ENCODE measurements at places on chromosomes 7 and 10.

DNA sequence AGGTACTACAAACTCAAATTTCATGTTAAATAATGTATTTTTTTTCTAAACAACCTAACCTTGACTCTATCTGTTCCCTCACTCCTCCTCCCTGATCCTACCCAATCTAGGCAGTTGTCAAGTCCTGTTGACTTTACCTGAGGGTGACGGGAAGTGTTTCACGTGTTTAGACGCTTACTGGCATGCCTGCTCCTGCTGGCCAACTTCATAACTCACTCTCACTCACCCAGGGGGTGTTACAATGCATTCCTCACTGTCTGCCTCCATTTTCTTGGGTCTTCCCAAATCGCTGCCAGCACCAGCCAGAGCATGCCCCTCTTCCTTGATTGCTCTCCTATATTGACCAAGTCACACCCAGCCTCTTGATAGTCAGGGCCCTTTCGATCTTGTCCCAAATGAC is 28.3 kb downstream of the CRCP start:
- no peak for DNase-seq

DNA sequence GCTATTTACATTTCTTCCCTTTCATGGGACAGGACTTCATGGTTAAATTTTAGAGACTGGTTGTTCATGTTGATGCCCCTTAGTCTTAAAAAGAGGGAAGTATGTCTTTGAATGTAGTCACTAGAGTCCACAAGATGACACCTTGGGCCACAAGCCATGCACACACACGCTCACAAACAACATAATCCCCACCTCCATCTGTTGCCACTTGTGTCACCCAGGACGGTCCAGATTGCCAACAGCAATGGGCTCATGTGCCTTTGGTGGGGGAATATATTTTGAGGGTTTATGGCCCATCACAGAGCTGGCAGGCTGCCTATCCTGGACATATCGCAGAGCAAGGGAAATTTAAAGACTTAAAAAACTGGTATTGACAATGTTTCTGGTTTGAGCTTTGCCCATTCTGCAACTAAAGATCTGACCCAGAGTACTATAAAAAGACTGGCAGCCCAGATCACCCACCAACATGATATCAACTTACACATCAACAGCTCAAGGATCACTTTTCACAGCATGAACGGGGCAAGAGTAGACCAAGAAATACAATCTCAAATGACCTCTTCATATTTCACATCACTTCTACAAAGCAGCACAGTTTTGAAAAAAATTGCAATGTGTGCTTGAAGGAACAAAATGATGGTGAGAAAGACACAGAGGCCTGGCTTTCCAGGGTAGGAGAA is 50.5 kb downstream of the STRA8 start:
- DNase-seq = no peak

GRCh38 chr7:157690833-157691585 is 354.2 kb downstream of the DNAJB6 start:
- peak; percentile 74 for DNase-seq

- no peak for DNase-seq
Measured at GRCh38 chr7:93314449-93314848, 82.3 kb downstream of the VPS50 start.

DNA sequence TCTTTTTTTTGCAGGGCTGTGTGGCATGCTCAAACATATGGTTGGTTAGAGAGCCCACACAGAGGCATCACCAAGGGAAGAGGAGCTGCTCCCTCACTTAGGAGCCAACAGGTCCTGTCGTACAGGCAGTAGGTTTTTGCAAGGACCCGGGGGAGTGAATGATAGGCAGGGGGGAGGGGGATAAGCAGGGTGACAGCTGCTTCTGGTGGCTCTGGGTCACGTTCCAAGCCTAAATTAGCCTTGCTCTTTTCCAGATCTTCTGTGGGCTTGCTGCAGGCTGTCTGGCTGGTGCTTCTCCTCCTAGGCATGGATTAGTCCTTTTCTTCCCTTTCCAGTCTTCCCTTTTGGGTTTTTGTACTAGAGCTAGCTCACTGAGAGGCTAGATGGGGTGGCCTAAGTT is 117.7 kb upstream of the PODXL start:
- no peak for DNase-seq

- peak; percentile 92 for DNase-seq
Measured at GRCh38 chr10:72272689-72273409, 875 bp upstream of the DDIT4 start.

DNA sequence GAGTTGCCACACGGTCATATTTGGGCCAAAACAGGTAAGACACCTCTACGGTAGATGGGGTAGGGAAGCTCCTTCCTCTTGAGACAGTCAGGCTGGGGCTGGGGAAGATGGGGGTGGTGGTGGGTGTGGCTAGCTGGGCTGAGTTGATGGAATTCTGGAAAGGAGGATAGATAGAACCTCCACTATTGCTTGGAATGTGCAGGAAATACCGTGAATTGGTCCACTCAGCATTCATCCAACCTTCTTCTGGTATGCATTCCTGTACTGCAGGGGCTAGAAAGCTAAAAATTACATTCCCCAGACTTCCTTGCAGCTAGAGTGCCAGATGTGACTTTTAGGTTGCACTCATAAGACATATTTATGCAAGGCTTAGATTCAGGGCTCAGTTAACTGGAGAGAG is 24.8 kb downstream of the TLX1 start:
- no peak for DNase-seq

DNA sequence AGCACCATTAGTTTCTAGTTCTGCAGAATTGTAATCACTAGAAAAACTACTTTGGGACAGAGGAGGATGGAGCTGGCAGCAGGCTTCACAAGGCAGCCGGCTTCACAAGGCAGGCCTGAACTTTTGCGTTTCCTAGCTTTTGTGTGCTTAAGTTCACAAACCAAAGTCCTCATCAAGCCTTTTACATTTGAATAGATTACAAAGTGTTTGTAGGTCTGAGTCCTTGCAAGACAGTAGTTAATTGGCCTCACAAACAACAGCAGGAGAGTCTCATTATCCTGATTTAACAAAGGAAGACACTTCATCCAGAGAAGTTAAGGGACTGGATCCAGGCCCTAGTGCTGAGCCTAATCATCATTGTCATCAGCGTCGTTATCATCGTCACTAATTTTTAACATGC is 147.8 kb upstream of the AUTS2 start:
- no peak for DNase-seq

- DNase-seq = no peak
Measured at GRCh38 chr7:100706672-100707311, 871 bp downstream of the POP7 start.

GRCh38 chr10:60704471-60704870 is 73.8 kb upstream of the CDK1 start:
- no peak for DNase-seq

DNA sequence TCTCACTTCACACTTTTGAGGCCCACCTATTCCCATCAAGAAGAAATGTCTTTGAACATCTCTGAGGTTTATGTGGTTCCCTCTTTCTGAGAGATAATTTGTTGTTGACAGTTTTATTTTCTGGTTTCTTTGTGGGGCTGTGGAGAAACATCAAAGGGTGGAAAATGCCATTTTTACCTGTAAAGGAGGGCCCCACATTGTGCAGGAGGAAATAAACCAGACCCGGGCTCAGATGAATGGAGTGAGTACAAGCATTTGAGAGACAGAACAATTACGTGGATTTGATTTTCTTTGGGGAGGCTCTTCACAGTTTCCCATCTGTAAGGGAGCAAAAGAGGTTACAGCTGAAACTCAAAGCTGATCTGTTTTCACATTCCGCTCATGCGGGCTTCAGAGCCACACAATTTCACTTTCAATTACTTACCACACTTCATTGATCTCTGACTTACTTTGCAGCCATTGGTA is 29.8 kb downstream of the ITPRIP start:
- DNase-seq = no peak

DNA sequence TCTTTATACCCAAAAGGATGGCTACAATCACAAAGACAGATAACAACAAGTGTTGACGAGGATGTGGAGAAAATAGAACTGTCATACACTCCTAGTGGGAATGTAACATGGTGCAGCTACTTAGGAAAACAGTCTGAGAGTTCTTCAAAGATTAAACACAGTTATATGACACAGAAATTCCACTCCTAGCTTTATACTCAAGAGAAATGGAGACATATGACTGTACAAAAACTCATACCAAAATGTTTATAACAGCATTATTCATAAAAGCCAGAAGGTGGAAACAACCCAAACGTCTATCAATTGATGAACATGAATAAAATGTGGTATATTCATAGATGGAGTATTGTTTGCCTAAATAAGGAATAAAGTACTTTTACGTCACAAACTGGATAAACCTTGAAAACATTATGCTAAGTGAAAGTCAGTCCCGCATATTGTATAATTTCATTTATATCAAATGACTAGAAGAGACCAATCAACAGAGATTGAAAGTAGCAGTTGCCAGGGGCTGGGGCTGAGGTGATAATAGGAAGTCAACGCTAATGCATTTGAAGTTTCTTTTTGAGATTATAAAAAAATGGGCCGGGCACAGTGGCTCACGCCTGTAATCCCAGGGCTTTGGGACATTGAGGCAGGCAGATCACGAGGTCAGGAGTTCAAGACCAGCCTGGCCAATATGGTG is 61.6 kb upstream of the SRPK2 start:
- no peak for DNase-seq

- no peak for DNase-seq
Measured at GRCh38 chr10:14554091-14554490, 220.6 kb downstream of the FAM107B start.

DNA sequence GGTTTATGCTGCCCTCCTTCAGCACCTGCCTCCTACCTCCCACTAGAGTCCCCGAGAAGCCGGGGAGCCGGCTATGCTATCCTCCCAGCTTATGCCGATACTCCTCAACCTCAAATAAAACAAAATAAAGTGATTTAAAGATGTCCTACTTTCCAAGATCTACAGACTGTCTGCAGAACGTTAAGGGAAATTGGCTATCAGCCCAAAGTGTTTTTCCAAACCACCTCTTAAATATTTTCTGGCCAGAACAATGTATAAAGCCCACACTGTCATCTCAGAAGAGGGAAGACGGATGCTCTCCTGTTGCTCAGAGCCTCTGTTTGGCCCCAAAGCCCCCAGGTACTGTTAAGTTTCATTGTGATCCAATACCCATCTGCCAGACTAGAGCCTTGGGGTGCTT is 54.0 kb upstream of the MGMT start:
- DNase-seq = no peak

- no peak for DNase-seq
Measured at GRCh38 chr7:151377406-151377805, 32.4 kb downstream of the WDR86 start.

All from left forelimb (tissue), 1 donor.